CD4-positive, alpha-beta T cell treated with Interleukin-21 for 1 hour (primary cell): ENCODE measurements at places on chromosomes 4 and X.

DNA sequence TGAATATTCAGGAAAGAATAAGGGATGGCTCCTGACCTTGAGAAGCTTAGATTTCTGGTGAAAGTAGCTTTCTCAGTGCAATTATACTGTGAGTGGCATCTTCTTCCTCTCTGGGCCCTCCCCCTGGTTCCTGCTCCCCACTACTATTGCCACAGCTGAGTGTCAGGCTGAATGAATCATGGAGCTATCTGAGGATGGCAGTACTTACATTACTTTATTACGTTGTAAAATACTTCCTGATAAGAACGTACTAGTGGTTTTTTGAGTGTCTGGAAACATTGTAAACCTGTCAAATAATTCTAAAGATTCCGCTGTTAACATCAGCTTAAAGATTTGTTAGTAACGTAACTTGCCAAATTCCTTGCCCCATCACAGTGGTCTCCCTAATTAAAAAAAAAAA lies 36.2 kb downstream of the ARHGAP10 start:
- no peak for DNase-seq

- no peak for DNase-seq
Observed at GRCh38 chr4:153549405-153549804, 83.2 kb downstream of the TMEM131L start.

DNA sequence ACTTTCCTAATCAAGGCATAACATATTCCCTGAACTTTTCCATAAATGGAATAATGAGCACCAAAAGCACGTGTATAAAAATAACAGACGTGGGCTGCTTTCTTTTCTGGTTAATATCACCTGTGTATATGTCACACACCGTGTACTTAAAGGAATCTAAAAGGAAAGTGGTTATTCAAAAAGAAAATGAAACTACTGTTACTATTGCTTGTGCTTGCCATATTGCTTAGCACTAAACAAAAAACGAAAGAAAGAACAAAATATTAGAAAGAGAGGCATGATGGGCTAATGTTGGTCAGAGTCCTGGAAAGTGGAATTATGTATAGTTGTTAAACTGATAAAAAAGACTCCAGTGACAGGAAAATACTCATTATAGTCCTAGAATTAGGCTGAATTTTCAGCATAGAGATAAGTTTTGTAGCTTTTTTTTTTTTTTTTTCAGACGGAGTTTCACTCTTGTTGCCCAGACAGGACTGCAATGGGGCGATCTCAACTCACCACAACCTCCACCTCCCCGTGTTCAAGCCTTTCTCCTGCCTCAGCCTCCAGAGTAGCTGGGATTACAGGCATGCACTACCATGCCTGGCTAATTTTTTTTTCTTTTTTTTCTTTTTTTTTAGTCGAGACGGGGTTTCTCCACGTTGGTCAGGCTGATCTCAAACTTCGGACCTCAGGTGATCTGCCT lies 123.2 kb downstream of the PABPC4L start:
- no peak for DNase-seq

DNA sequence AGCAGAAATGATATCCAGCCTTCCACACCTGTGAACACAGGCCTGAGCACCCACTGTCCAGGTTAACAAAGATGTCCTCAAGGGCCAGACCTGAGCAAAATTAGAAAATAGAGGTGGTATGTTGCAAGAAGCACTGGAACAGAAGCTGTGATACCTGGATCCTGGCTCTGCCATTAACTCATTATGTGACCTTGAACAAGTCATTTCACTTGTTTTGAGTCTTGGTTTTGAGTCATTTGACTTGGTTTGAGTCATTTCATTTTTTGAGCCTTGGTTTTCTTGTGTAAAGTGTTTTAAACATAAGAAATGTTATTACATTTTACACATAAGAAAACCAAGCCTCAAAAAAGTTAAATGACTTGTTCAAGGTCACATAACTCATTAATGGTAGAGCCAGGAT lies 2.9 kb upstream of the NWD2 start:
- no peak for DNase-seq

GRCh38 chr4:75179510-75179909 lies 246.6 kb downstream of the PARM1 start:
- DNase-seq, result no peak

DNA sequence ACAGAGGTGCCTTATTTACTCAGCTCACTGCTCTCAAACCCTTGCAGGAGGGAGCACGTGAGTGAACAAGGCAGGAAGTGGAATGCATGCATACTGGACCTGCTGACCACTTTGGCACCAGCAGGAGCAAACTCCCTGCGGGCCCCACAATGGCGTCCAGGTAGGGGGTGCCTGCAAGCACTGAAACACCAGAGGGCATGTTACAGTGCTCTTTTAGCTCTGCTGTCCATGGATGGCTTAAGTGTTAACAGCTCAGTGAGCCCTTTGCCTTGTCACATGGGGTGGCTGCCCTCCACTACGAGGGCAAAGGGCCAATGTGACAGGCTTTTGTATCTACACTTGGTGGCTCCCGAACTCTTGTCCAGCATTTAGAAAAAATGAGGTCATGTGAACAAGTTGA lies 199.5 kb upstream of the UGT8 start:
- DNase-seq, result no peak

DNA sequence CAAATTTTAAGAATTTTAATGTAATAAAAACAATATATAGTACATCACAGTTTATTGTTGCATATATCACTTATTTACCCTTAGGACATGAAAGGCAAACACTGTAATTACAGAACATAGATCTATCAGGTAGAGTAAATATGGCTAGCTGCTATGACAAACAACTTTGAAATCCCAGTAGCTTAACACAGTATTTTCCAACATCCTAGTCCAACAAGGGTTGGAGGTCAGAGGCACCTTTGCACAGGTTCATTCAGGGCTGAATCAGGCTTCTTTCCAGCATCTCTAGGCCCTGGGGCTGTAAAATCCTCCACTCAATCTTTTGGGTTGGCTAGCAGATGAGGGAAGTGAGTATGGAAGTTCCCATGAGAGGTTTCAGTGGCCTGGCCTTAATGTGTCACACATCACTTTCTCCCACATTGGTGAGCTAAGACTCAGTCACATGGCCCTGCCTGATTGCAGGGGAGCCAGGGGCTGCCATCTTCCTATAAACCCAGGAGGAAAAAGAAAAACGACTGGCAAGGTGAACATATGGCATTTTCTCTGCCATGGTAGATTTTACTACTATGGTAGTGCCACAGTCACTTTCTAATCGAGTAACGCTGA lies 32.9 kb downstream of the HERC6 start:
- no peak for DNase-seq

GRCh38 chr4:143348233-143349077 lies 11.8 kb downstream of the GAB1 start:
- DNase-seq, result no peak

DNA sequence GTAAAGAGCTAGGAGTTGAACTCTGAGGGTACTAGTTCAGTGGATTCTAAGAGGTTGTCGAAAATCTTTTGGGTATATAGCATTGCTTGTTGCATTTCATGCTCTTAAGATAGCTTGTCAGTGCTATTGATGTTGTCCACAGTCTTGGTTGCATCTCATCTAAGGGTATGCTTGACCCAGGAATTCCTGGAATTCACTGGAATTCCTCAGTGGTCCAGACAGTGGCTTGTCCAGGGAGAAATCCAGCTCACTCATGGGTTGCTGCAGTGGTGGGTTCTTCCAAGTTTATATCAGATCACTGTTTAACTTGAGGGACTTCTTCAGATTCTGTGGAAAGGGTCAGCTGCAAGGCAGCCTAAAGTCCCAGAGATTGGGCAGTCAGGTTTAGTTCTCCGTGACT lies 29.8 kb upstream of the SMARCAD1 start:
- DNase-seq, result no peak

DNA sequence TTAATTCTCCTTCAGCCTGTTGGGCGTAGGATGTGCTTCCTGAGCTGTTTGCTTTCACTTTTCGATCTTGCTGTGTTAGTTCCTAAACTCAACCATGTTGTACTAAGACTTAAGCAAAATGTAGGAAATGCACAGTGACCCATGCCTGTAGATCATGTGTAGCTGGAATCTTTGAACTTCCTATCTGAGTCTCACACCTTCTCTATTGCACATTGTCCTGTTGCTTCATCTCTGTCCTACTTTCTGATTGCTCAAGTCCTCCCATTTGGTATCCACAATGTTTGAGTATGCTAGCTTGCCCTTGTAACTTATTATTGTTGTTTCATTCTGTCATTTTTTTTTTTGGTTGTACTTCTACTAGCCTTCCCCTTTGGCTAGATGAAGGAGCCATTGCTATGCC lies 239.6 kb downstream of the PPP1R2C start:
- no peak for DNase-seq

DNA sequence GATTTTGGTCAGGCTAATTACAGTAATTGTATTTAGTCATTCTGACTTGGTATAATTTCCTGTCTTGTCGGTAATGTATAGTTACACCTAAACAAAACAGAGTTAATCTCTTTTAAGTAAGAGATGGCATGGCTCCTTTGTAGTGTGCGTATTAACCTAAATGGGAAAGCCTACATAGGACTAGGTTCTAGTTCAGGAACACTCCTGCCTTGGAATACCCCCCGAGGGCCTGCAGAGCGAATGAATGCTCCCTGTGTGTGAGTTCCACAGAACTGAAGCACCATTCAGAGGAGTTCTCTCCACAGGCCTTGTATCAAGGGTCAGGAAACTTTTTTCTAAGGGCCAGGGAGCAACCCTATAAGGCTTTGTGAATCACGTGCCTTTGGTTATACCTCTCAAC lies 44.9 kb upstream of the STIM2 start:
- no peak for DNase-seq

DNA sequence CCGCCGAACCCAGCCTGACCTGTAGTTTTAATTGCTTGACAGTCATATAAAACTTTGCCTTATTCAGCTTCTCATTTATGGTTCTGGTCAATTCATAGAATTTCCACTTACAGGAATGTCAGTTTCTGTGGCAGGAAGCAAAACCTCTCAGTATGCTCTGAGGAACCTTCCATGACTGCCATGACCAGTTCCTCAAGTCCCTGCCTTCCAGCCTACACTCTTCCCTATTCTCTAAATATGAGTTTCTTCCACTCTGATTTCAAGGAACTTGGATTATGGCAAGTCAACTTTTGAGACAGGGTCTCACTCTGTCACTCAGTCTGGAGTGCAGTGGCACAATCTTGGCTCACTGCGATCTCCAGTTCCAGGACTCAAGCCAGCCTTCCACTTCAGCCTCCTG lies 26.0 kb upstream of the NSUN7 start:
- no peak for DNase-seq

GRCh38 chrX:123698979-123699520 lies 33.8 kb downstream of the THOC2 start:
- DNase-seq, result no peak

- DNase-seq, result peak; percentile 56
Observed at GRCh38 chr4:185470501-185471195, 885 bp downstream of the CCDC110 start.

- no peak for DNase-seq
Observed at GRCh38 chr4:53598901-53599300, 7.6 kb upstream of the LNX1 start.

DNA sequence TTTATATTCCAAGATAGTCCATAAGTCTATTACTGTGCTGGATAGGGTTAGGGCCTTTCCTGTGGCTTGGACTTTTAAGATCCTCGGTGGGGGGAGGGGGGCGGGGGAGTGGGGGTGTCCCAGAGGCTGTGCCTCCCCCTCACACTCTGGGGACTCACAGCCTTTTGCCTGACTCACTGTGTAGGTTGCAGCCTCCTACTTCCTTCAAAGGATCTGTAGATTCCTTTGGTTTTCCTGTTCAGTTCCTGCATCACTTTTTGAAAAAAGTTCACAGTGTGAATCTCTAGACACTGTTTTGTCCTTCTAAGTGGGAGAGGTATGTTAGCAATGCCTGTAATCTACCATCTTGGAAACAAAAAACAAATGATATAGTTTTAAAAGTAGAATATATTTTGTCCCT lies 999.9 kb downstream of the GLUD2 start:
- DNase-seq, result no peak

GRCh38 chrX:6813836-6814370 lies 279.0 kb upstream of the VCX3A start:
- DNase-seq, result no peak

DNA sequence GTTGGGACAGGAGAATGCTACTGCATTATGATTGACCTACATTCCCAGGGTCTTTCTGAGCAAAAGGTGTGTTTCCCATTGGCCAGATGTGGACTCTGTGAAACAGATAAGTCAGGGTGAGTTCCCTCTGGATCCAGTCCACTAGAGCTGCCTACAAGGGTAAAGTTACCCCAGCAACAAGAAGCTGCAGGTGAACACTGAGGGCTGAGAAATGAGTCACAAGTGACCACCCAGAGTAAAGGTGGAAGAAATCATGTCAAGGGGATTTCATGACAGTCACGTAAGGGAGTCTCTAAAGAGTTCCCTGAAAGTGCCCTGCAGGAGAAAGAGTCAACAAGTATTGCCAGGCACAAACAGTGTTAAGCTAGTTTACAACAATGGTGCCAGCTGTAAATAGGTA lies 16.3 kb downstream of the F8A1 start:
- no peak for DNase-seq

DNA sequence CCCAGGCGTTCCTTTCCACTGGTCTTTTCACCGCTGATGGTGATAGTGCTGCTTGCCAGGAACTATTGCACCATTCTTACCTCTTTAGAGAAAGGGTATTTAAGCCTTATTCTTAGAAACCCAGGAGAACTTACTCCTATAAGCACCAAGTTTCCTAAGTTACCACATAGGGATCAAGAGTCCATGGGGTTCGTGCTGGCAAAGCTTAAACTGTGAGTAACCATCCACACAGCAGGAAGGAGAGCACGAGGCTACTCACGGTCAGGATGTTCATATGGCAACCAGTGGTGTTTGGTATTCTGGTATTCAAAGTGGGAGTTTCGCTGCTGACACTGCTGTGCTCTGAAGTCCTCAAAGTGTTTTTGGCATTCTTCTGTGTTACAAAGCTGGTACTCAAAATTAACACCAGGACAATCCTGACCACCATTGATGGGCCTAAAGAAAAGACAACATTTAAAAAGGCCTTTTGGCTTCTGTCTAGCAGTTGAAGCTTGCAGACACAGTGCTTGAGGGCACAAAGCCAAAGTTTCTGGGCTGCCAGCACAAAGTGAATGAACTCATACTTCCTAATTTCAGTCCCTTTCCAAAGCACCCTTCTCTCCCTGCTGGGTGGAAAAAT lies 256.9 kb downstream of the ADAMTS3 start:
- DNase-seq, result no peak

GRCh38 chr4:165133150-165133549 lies 20.5 kb upstream of the TMEM192 start:
- no peak for DNase-seq

GRCh38 chrX:132756439-132756838 lies 202.0 kb downstream of the HS6ST2 start:
- no peak for DNase-seq

GRCh38 chr4:143083756-143084472 lies 100.8 kb upstream of the USP38 start:
- no peak for DNase-seq

DNA sequence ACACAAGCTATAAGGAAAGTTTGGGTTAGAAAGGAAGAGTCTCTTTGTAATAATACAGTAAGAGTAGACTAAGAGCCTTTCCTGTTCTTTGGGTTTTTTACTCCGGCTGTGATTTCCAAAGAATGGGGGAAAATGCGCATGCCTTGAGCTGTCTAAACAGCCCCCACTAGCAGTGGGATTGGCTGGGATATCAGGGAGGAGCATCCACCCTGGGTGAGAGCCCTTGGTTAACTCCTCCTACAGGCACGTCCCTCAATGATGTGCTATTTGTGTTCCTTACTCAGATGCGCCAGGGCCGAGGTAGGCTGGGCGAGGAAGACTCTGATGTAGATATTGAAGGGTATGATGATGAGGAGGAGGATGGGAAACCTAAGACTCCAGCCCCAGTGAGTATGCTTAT lies 74.0 kb upstream of the OGT start:
- no peak for DNase-seq

GRCh38 chr4:110347805-110348204 lies 128.2 kb upstream of the ENPEP start:
- DNase-seq, result no peak
